Activated naive CD4-positive, alpha-beta T cell (primary cell): ENCODE measurements at places on chromosomes 5 and 9.

DNA sequence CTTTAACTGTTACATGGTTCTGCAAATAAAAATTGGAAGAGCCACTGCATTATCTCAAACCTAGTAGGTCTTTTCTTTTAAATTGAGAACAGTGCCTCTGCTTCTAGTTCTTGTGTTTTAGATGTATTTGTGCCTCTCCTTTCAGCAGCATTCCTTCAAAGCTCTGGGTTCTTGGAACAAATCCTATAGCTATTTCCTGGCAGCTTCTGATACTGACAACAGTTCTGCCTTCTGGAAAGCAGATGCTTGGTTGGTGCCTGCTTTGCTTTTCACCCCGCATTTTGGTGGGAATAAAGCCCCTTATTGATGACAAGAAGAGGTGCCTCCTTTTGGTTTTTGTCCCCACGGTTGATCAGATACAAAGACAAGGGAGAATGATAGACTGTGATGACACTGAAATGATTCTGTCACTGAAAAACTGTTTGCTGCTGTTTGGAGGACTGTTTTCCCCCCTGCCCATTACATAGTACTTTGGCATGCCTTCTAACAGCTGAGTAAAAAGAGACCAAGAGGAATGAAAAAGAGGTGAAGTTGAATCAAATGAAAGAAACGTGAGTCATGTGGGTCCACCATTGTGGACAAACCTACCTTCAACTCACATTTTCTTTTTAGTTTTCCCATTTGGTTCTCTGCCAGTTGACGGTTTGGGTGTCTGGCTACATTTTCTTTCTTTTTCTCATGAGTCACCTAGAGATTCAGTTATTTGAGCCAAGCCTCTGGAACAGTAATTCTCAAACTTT is 5.6 kb downstream of the PTCD2 start:
- DNase-seq: no peak

DNA sequence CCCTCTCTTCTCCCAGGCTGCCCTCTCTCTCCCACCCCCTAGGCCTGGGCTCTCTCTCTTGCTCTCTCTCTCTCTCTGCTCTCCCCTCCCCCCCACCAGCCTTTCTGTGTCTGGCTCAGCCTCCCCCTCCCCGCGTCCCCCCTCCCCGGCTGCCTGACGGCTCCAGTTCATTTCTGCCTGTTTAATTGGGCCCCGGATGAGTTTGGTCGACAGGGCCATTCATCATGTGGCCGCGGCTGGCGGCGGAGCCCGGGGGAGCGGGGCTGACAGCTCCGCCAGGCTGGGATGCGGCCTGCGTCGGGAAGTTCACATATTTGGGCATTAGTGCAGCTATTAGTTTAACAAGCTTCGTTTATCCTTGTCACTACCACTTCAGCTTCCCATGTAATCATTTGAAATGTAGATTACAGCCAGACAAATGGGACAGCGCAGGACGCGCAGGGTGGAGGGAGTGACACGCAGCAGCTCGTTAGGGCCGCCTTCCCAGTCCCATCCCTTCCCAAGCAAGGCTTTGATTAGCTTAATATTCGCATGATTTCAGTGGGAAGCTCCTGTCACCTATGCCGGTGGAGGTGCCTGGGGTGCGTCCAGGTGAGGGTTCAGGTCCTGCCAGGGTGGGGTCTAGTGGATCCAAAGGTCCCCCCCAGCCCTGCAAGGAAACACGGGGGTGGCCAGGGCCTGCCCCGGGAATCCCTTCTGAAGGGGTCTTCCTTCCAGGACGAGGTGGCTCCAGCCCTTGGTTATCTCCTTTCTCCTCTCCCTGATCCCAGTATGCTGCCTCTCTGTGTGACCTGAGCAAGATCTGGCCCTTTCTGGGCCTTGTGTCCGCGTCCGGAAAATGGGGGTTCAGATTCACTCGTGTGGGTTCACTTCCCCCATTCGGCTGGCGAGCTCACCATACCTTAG is 214.8 kb downstream of the PAX5 start:
- DNase-seq: no peak

DNA sequence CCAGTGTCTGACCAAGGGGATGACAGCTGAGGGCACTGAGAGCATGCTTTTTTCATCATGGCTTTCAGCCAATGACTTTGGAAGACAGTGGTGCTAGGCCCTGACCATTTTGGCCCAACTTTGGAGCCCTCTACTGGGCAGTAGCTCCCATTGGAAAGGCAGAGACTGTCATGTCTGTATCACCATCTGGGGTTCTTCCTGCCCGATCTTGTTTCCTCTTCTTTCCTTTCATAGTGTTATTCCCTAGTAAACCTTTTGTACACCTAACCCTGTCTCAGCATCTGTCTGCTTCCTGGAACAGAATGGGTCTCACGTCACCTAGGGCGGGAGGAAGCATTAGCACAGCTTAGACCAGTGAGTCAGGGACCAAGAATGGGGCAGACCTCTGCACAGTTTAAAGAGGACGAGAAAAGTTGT is 97.4 kb upstream of the MAST4 start:
- no peak for DNase-seq

- no peak for DNase-seq
These were observed 69.8 kb downstream of the ESM1 start for GRCh38 chr5:54915466-54916027.

- DNase-seq: no peak
These were observed 50.4 kb downstream of the SHOC1 start for GRCh38 chr9:111744363-111744762.

DNA sequence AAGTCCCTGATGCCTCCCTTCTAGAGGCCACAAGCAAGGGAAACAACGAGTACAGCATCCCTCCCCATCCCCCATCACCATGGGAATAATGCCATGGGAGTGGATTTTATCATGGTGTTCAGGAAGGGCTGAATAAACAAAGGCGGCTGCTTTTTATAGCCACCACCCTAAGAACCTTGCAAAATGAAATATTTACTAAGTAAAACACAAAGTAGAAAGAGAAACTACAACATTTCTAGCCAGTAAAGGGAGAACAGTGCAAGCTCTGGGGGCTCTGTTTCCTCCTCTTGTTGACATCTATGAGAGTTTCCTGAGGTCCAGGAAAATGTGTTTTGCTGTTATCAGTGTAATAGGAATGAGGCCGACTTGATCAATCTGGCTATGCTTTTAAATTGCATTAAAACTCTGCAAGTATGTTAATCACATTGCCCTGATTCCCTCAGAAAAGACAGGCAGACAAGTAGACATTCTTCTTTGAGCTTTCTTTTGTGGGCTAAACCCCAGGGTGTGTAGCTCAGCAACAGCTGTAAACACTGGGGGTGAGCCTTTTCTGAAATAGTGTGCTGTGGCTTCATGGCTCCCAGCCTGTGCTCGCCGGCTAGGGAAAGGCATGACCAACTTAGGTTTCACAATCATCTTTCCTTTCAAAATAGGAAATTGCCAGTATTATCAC is 31.1 kb downstream of the SV2C start:
- no peak for DNase-seq

DNA sequence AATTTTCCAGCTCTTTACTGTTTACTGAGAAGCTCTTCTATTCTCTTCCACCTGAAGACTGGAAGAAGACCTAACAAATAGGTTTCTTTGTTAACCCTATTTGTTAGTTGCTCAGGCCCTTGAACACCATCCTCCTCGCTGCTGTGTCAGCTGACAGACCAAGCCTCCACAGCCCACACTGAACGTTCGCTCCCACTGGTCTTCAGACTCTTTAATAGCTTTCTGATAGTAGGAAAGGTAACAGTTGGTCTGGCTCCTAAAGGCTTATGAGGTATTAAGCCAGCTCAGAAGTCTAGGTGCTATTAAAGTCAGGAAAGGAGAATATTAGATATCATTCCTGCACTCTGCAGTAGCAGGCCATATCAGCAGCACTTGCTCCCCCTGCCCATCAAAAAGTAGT is 23.3 kb upstream of the F2R start:
- no peak for DNase-seq

- DNase-seq: no peak
These were observed 17.7 kb upstream of the IL6ST start for GRCh38 chr5:56012281-56012963.

- no peak for DNase-seq
These were observed 154.1 kb downstream of the PCSK1 start for GRCh38 chr5:96278981-96279380.

DNA sequence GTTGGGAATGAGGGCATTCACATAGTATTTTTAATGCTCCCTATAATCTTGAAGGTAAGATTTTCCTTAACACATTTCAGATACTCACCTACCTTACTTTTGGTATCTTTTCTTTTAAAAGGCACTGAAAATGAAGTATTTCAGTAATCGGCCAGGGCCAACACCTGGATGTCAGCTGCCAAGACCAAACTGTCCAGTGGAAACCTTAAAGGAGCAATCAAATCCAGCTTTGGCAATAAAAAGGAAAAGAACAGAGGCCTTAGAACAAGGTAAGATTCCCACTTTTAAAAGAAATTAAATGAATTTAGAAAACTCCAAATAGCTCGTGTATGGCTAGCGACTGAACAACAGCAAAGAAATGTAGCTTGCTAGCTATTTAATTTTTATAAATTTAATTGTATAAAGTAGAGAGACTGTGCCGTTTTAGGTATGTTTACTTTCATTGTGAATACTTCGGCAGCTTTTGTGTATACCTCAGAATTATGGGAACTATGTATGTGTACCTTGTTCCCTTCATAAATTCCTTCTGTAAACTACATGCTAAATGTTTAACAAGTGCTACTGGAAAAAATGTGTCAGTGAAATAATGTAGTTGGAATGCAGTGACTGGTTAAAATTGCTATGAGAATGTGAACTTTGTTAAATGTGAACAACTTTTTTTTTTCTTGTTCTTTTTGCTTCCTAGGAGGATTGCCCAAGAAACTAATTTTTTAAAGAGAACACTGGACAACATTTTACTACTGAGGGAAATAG is 41.9 kb downstream of the CDK7 start:
- no peak for DNase-seq

GRCh38 chr5:137695651-137696428 is 40.0 kb downstream of the KLHL3 start:
- DNase-seq: no peak

DNA sequence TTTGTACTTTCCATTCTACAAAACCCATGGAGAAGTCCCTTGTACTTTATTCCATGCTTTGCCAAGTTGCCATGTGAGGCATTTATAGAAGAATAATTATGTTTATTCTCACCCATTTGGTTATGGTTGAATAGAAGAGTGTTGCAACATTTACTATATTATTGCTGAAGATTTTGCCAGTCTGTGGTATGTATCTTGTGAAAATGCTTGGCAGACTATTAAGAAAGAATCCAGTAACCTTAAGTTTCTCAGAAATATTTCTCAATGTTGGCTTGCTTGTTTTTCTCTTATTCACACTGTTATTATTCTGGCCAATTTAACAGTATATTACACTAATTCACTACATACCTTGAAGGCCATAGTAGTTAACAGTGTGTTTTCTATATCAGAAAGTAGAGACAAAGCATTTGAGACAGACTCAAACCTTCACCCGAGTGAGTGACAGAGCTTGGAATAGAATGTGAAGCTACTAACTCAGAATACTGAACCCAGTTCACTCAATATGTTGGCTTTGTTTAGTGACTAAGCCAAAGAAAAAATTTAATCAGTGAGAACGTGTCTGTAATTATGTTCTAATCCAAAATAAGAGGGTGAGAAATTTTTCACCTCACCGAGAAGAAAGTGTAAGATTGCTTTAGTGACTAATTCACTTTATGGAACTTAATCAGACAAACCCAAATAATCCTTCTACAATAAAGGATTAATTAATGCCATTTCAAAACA is 184.4 kb downstream of the CWC27 start:
- DNase-seq: no peak

DNA sequence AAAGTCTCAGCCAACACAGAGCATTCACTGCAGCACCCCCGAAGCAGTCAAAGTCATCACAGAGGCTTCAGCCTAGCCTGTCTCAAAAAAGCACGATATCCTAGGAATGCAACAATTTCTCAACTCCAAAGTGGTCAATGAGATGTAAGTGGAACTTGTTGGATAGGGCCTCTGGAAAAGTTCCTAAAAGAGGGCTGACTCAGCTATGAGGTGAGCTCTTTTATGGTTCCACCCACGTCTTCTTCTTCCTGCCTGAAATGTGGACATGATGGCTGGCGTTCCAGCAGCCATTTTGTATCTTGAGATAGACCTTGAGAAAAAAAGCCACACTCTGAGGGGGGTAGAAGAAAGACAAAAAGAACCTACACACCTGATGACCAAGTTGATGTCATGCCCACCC is 32.5 kb upstream of the TRIO start:
- DNase-seq: no peak

- no peak for DNase-seq
These were observed 50.0 kb downstream of the SARDH start for GRCh38 chr9:133687856-133688761.

GRCh38 chr9:26856413-26857032 is 36.1 kb downstream of the CAAP1 start:
- DNase-seq: no peak

DNA sequence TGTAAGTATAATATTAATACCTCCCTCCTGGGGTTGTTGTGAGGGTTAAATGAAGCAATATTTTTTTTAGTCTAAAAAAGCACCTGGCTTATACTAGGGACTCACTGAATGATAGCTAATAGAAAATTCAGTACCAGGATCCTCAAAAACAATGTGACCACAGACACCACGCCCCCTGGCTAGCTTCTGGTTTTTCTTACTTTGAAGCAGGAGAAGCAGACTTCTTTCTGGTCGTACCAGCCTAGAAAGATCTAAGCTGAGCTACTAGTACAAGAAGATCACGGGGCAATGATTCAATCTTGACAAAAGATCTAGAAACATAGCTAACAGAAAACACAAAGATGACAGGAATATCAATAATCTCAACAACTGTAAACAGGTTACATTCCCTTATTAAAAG is 218.5 kb upstream of the SLC30A5 start:
- peak; percentile 34 for DNase-seq

- DNase-seq: no peak
These were observed 191.6 kb downstream of the TENT4A start for GRCh38 chr5:6904860-6905259.

DNA sequence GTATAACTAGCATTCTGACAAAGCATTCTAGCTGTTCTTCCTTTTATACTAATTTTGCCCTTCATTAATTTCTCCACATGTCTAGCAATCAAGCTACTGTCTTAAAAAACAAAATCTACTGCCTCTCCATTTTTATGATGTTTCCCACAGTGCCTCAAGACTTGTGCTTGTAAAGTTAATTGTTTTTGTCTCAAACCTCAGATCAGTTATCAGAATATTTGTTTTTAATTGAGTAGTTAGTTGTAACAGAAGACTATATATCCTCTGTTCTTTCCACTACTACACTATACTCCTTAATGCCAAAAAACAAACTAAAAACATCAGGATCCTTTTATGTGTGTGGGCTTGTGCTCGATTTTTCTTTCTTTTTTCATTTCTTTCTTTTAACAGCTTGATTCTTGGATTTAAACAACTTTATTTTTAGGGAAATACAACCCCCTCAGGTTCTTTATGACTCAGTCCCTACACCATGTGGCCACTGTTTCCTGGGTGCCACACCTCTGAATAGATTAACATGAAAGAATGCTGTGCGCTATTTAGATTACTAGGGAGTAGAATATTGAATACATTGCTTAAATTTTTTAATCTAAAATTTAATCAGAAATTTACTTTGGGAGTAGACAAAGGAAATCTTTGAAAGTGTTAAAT is 1.2 kb downstream of the ASPN start:
- no peak for DNase-seq

DNA sequence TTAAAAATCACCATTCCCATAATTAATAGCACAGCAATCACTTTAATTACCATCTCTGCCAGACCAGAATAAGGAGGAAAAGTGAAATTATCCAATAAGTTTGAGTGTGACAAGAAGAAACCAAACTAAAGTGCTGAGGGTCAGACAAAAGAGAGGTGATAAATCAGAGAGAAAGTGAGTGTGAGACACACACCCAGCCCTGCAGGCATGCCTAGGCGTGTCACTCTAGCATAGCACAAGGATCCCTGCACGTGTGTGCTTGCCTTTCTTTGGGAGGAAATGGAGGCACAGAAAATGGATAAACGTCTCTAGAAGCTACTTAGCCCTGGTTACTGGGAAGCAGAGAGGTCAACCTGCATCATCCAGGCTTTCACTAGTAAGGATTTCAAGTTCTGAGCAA is 56.2 kb downstream of the SEMA6A start:
- DNase-seq: no peak
